ENCODE measurements at places on chromosomes 16 and 17. TPM values are rescaled to one million over a fixed set of nuclear protein-coding genes. Genes with fewer than 3 reads are reported as not detected.

Gene CD300LG
- total RNA-seq, result not detected

Gene RCVRN
- not detected for total RNA-seq

Gene HID1
- total RNA-seq, result 6.9 TPM

Gene MON1B
- total RNA-seq, result 14.1 TPM

Gene SCIMP
- total RNA-seq, result not detected

Gene FAM171A2
- 2.7 TPM for total RNA-seq

Gene TERB1
- total RNA-seq, result 0.15 TPM

Gene ZNF19
- total RNA-seq, result 8.9 TPM

Gene GP1BA
- not detected for total RNA-seq

Gene C16orf89
- not detected for total RNA-seq

Gene SYNGR3
- total RNA-seq, result 2.0 TPM

Gene TXNDC11
- 38.3 TPM for total RNA-seq

Gene CEMP1
- total RNA-seq, result not detected

Gene ST6GALNAC2
- total RNA-seq, result 3.5 TPM

Gene CACNG1
- total RNA-seq, result not detected

Gene IKZF3
- 0.17 TPM for total RNA-seq

All from renal cortical epithelial cell (primary cell).